ENCODE measurements at places on chromosomes 1 and 21.

DNA sequence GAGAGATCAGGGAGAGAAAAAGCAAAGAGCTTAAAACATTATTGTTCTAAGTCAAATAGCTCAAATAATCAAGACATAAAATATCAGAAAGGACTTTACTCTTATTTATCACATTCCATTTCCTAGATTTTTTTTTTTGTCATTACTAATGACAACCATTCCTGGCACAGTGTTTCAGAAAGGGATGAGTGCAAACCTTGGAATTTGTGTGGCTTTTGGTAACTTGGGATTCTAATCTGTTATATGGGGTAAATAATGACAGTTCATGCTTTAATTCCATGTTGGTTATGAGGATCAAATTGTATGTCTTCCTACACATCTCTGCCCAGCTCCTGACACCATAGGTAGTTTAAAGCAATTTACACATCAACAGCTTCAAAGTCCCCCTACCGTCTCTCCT is 358.4 kb upstream of the ADGRL4 start:
- no peak for DNase-seq

DNA sequence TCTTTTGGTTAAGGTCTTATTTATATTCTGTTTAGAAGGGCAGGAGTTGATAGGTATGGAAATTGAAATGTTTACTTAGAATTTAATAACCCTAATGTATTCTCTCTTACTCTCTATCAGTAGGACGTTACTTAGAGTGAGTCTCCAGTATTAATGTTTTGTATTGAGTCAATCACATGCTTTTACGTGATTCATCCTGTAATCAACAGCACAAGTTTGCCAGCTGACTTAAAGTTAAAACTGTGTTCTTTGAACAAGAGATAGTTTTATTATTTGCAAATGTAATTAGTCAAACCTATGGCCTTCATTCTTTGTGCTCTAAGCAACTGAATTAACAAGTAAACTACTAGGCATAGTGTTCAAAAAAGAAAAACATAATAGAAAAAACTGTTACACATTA is 57.3 kb downstream of the PKN2 start:
- no peak for DNase-seq

- no peak for DNase-seq
These were observed 326.1 kb downstream of the ASTN1 start for GRCh38 chr1:176838276-176838995.

DNA sequence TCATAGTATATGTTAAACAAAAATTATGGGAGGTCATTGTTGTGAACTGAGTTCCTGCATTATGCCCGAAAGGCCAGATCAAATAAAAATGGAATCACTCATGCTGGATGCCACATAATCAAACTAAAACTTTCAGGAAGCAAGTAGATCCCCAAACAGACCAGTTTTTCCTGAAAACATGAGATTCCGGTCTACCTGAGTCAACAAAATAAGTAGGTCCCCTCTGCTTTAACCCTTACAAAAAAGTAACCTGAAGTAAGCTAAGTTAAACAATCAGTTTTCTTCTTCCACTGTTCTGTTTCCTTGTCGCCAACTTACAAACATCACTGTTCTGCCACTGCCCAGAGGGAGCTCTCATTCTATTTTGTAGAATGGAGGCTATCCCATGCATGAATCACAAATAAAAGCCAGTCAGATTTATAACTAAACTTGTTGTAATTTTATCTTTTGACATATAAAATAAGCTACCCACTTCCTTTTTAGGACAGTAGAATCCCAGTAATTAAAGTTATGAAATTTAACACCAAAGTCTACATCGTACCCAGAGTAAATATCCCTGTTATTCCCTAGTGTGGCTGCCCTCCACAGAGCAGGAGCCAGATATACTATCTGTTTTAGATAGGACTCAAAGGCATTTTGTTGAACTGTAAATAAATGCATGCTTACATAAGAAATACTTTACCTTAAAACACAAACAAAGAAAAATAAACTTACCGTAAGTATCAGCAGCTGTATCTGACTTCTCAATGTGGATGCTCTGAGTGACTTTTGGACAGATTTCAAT is 149.4 kb downstream of the TIAM1 start:
- no peak for DNase-seq

GRCh38 chr21:45076245-45076711 is 1.9 kb downstream of the ADARB1 start:
- DNase-seq: no peak

- no peak for DNase-seq
These were observed 4.0 kb downstream of the FGR start for GRCh38 chr1:27630859-27631491.

GRCh38 chr1:116835161-116835560 is 74.6 kb upstream of the PTGFRN start:
- no peak for DNase-seq

DNA sequence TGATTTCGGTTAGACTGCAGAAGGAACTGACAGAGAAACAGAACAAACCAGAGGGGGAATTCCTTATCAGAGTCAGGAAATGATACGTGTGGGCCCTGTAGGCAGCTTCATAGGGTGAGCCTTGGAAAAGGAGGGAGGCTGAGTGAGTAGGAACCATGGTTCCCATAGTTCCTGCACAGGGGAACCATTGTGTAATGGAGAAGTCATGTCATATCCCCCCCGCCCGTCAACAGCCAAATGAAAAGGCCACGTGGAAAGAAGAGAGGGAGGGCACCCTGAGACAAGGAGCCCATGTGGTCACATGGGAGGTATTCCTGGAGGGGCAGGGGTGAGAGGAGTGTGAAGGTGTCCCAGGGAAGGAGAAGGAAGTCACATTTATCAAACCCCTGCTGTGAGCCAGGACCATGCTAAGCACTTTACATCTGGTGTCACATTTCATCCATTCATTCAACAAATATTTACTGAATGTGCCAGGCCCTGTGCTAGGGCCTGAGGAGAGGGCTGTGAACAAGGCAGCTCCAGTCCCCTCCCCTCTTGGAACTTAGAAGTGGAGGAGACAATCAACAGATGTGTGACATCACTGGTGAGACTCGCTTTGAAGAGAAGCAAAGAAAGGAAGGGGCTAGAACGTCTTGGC is 15.7 kb upstream of the FGR start:
- DNase-seq: no peak

DNA sequence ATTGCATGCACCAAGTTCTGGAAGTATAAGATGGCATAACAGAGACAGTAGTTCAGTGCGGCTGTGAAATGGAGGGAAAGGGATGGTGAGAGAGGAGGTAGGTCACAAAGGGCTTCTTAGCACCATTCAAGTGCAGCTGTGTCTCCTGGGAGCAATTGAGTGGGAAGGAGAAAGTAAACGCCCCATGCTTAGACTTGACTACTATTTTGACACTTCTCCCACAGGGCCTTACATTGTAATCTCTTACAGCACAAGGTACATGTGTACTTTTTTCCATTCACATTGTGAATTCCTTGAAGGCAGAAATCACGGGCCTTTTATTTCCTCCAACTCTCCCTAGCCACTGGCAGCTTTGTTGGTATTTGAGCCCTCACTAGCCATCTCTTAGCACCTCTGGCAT is 239.6 kb upstream of the FOXD3 start:
- no peak for DNase-seq

GRCh38 chr1:75969550-75969949 is 37.3 kb upstream of the ASB17 start:
- DNase-seq: no peak

DNA sequence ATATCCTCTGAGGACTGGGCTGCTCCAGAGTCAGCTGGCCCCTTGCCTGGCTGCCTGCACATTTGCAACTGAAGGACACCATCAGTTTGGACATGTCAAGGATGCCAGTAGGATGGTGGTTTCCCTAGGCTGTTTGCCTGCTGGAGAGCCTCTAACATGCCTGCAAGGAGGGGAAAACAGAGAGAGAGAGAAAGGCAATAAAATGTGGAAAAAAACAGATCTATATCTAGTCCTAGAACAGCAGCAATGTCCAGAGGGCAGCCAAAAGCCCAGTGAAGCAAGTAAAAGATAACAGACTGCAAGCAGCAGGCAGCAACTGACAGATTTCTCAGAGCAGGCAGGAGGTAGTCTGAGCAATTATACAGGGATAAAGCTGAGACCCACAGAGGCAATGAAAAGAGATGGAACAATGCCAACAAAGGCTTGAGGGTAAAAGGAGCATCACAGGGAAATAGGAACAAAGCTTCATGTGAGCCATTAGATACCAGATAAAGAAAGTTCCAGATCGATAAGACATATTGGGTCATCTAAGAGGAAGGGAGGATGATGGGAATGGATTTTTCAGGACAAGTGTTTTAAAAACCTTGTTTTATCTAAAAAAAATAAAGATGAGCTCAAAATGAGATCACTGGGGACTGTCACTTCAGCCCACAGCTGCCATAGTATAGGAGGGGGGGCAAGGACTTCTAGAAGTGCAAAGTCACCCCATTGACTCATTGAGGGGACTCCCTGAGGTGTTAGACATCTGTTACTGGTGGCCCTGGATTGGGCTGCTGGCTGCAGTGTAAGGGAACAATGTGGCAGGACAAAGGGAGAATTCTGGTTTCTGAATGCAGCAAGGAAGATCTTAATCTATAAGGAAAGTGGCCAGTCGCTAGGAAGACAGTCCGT is 38.6 kb upstream of the GADD45A start:
- no peak for DNase-seq

DNA sequence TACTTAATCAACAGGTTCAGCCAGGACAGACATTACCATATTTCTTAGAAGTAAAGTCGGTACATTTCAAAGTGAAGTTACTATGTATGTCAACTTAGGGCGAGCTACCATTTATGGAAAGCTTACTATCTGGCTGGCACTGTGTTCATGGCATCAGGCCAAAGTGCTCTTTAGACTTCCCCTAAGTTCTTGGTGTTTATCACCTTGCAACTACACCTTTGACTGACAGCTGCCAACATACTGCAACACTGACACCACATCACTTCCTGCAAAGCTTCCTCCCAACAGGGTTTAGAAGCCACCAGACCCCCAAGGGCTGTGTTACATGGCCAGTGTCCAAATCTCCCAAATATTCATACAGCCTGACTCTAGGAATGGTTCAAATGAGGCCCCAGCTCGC is 61.0 kb downstream of the TIAM1 start:
- DNase-seq: no peak

- DNase-seq: no peak
These were observed 39.1 kb upstream of the PTPRC start for GRCh38 chr1:198599749-198600148.

- DNase-seq: no peak
These were observed 119.7 kb upstream of the LMO4 start for GRCh38 chr1:87208931-87209330.

DNA sequence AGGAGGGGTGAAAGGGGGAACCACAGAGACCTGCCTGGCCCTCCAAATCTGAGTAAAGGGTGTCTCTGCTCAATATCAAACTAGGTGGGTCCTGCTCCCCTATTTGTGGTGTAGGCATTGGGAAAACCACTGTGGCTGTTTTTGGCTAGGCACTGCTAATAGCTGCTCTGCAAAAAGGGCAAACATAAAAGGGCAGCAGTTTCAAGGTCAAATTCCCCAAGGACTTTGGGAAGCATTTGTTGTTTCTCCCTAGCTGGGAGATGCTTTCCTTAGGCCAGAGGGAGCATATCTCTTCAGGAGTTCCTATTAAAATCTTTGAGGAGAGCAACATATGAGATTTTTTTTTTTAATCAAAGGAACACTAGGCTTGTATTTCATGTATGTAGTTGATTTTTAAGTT is 2.4 kb downstream of the C1orf162 start:
- no peak for DNase-seq

DNA sequence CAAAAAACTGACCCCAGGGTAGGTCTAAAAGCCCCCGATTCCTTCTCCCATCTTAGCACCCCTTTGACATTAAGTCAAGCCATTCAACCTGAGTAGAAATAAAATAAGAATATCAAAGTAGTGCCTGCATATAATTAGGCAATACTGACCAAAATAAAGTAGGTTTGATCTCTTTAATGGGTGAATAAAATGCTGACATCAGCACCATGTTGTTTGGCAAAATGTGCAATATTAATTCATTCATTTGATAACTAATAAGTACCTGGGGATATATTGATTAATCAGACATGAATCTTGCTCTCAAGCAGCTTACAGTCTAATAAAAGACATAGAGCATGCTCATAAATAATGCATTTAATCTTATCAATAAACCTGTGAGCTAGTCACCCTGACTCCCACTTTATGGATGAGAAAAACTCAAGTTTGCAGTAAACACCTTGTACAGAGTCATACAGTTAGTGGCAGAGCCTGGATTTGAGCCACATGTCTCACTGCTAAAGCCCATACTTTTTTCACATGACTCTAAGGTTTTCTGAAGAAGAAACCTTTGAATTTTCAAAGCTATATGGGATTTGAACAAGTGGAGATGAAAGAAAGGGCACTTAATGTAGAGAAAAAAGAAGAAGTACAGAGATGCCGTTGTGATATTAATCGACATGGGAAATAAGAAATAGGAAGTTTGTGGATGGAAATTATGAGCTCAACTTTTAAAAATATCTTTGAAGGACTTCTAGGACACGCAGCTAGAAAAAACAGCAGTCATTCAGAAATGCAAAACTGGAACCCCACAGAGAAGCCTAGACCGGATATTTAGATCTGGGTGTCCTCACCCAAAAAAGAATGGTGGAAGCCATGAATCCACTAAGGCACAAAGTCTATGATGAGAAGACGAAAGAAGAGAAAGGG is 183.9 kb downstream of the TOMM20 start:
- no peak for DNase-seq

- DNase-seq: peak; percentile 4
These were observed 805 bp downstream of the SIM2 start for GRCh38 chr21:36699546-36700294.

GRCh38 chr1:18673976-18674375 is 43.3 kb downstream of the PAX7 start:
- no peak for DNase-seq

DNA sequence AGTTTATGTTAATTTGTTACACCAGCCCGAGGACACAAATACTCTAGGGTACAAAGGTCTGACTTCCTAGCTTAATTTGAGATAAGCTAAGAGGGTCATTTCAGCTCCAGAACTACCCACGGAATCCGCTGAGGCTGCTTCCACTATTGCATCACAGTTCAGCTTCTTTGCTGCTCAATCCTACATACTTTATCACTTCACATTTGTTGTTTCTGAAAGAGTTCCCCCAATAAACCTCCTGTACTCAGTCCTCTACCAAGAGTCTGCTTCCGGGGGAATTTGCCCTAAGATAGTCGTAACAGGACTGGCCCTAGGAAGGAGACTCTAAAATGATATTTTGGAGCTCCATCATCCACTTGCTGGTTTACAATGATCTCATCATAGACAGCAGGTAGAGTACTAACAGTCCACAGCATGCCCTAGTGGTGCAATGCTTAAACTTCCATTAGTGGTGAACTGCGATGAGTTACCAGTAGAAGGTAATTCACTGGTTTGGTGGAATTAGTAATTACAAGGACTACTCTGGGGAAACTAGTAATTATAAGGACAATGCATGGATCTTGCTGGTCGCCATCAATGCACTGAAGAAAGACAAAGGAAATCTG is 229.3 kb downstream of the USH2A start:
- no peak for DNase-seq

GRCh38 chr1:89608319-89608983 is 24.5 kb upstream of the LRRC8C start:
- no peak for DNase-seq

Data from neural crest cell (in vitro differentiated cells).